ENCODE measurements at places on chromosomes 1 and 21.
A peak's percentile ranks its signal among the peaks of the same experiment; 100 is the strongest.

DNA sequence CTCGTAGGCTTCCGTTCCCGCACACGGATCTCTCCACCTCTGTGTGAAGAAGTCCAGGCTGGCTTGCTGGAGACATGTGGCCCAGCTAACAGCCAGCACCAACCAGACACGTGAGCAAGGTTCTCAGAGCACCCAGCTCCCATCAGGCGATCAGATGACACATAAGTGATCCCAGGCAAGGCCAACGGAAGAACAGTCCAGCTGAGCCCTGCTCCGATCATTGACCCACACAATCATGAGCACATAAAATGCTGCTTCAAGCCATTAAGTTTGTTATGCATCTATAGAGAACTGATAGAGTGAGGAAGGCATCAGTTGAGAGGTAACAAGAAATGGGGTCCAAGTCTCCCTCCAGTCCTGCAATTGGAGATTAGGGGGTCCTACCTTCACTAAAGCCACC is 15.4 kb downstream of the C1orf198 start:
- no peak for DNase-seq

DNA sequence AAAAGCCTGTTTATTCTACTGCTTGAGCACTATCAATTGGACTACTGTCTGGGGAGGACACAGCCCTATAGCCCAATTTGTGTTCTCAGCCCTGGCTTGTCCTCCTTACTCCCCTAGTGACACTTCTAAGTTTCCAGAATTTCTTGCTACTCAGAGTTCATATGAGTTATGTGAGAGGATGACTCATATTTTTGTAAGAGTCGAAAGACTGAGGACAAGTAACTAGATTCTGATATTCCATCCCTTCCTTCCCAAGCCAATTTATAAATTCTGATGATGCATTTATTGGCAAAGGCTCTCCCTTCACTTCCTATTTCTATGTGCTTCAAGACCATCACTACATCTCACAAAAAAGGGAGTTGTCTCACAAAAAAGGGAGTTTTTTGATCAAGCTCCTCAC is 422.2 kb upstream of the DEPDC1 start:
- DNase-seq = no peak

DNA sequence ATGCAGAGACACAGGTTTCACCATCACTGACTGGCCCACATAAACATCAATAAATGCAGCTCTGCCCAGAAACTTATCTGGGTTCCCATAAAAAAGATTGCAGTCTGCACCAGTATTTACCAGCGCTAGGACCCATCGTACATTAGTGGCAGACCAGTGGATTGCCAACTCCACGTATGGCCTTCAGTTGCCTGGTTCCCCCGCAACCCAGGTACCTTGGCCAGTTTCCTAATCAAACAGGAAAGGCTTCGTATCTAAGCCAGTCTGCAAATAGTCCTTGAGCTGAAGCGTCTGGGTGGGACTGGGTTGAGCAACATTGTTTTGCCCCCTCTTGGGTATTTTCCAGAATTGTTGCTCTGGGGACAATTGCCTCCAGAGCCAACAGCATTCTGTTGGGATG is 1639.3 kb downstream of the MRPL39 start:
- no peak for DNase-seq

GRCh38 chr1:183901748-183902330 is 96.9 kb downstream of the RGL1 start:
- DNase-seq = no peak

DNA sequence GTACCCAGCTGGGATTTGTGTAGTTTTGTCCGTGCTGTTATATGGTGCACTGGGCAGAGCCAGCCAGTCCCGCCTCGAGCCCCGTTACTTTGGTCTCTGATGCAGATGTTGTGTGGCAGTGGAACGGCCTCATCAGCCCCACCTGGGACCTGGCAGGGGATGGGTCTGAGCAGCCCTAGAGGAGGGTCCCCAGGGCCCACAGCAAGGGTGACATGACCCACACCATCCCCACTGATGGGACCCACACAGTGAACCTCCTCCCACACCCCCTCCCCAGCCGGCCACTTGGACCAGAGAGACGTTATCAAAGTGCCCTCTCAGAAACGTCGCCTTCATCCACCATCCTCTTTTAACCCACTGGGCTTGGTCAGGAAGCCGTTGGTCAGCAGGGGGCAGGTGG is 42.0 kb upstream of the PCBP3 start:
- DNase-seq = no peak

GRCh38 chr1:62058956-62059355 is 135.7 kb upstream of the L1TD1 start:
- DNase-seq = peak; percentile 87

- peak; percentile 96 for DNase-seq
These were observed 123.7 kb downstream of the SMYD2 start for GRCh38 chr1:214404571-214405213.

GRCh38 chr1:156121457-156121856 is 6.9 kb downstream of the LMNA start:
- DNase-seq = no peak

DNA sequence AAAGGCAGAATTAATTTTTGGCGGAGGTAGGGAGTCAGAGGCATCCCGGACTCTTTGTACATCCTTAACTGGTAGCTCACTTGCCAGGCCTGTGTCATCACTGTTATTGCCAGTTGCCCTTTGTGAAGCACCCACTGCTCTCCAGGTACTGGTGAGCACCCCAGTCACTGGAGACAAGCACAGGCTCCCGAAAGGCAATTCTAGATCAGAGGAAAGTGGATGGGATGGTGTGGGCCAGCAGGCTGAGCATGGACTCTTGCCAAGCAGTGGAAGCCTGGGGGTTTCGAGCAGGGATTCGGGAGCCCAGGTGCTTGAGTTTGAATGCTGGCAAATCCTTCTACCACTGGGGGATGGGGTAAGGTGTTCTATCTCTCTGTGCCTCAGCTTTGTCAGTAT is 551.1 kb downstream of the MATN1 start:
- DNase-seq = no peak

GRCh38 chr21:45128613-45129188 is 54.3 kb downstream of the ADARB1 start:
- peak; percentile 70 for DNase-seq

DNA sequence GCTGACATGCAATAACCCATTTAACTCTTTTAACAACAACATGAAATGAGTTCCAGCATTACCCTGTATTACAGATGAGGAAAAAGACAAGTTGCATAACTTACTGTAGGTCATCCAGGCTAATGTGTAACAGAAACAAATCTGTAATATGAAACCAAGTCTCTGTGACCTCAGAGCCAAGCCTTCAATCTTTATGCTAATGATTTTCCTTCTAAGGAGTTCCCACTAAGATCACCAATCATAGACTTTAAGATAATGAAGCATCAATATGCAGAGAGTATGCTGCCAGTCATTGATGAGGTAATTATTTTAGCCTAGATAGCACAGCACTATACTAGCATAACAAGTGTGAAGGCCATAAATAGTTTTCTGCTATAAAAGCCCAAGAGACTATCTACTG is 35.6 kb upstream of the RNPC3 start:
- DNase-seq = peak; percentile 14

GRCh38 chr1:230517326-230517725 is 91.2 kb upstream of the PGBD5 start:
- DNase-seq = no peak

GRCh38 chr21:37564924-37565529 is 198.5 kb downstream of the DYRK1A start:
- DNase-seq = no peak
